ENCODE measurements at places on chromosomes 7 and 10.

- DNase-seq, result no peak
Observed at GRCh38 chr7:149444287-149444686, 16.6 kb downstream of the ZNF777 start.

- no peak for DNase-seq
Observed at GRCh38 chr10:7487528-7487927, 76.7 kb upstream of the SFMBT2 start.

DNA sequence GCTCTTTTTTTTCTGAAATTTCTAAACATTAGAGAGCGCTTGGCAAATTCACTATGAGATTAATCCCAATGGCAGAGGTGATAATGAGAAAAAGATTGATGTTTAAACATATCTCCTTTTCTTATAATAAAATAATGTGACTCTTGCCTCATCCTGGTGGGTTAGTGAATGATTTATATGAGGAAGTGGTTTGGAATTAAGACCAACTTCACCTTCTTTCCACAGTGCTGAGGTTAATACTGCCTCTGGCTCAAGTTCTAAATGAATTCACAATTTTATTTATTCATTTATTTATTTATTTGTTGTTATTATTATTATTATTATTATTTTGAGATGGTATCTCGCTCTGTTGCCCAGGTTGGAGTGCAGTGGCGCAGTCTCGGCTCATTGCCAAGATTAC is 40.5 kb upstream of the ADO start:
- DNase-seq, result no peak

- DNase-seq, result no peak
Observed at GRCh38 chr7:102085218-102085772, 201.4 kb upstream of the SH2B2 start.

DNA sequence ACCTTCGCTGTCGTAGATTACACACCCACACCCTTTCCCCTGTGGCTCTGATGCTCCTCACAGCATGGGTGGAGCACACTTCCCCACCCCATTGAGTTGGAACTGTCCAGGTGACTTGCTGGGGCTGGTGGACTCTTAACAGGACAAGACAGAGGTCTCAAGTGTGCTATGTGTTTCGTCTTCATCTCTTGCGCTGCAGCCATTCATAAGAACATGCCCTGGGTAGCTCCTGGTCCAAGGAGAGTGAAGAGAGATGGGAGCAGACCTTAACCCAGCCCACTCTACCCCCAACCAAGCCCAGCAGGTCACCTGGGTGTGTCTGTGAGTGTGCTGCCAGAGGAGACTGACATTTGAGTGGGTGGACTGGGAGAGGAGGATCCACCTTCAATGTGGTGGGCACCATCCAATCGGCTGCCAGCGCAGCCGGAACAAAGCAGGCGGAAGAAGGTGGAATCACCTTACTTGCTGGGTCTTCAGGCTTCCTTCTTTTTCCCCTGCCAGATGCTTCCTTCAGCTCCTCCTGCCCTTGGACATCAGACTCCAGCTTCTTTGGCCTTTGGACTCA is 112.4 kb downstream of the HTR5A start:
- no peak for DNase-seq

- DNase-seq, result no peak
Observed at GRCh38 chr10:9036711-9037204, 982.3 kb downstream of the GATA3 start.

DNA sequence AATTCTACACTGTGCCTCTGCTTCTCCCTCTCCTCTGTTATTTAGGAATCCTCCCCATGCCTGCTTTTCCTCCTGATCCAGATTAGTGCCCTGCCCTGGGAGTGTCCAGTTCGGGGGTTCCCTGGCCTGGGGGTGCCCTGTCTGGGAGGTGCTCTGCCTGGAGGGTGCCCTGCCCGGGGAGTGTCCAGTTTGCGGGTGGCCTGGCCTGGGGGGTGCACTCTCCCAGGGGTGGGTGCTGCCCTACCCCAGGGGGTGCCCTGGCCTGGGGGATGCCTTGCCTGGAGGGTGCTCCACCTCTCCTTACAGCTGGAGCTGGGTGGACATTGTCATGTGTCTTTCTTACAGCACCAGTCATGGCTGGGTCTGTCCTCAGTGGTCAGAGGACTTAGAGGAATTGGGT is 20.2 kb downstream of the RAMP3 start:
- DNase-seq, result no peak
